ENCODE measurements at places on chromosomes 4 and X.

DNA sequence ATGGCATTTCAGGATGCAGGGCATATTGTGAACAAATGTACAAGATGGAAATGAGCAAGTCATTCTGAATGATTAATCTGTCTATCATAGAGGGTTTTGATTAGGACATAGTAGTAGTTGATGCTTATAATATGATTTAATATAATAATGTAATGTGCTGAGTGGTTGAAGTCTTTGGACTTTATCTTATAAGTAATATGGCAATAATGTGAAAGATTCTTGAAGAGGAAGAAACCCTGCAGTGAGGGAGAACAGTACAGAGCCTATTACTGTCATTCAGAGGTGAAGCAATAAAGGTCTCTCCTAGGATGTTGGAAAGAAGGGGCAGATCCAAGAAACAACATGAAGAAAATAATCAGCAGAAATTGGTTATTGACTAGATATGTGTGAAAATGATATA, 16.6 kb downstream of the NFKB1 start:
- no peak for DNase-seq

DNA sequence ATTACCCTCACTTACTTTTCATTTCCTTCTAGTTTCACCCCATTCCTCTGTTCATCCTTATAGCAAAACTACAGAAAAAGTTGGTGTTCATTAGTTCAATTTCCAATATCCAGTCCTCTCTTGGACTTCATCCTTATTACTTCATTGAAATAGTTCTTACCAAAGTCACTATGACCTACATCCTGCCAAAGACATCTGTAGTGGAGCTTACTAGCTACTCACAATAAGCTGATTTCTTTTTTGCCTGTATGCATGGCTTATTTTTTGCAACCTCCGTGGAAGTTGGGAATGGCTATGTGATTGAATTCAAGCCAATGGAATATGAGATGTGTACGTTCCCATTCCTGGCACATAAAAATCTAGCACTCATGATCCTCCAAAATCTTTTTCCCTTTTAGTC, 4.6 kb upstream of the CDKL2 start:
- peak; percentile 38 for DNase-seq

DNA sequence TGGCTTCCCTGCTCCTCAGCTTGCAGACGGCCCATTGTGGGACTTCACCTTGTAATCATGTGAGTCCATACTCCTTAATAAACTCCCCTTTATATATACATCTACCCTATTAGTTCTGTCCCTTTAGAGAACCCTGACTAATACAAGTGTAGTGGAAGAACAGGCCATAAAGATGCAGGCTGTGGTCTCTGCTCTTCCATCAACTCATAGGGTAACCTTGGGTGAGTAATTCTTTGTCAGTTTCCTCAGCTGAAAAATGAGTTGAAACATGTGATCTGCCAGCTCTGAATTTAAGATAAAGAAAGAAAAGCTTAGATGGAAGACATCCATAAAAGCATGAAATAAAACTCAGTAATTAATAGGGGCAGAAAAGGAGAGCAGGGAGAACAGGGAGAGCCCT, 103.6 kb downstream of the ENOX2 start:
- peak; percentile 5 for DNase-seq

DNA sequence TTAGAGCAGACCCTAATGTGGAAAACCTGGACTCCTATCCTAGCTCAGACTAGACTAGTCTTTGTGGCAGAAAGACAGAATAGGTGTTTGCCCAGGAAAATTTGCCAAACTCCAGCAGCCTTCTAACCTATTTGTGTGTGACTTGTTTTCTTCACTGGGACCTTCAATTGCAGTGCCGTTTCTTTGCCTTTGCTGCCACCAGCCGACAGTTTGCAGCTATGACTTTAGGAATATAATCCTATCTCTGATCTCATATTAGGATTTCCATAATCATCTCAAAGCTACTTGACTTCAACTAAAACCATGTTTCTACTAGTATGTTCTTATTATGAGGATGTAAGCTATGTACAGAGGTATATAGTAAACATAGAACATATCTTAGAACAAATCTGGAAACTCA, 60.2 kb upstream of the PGAM4 start:
- DNase-seq: peak; percentile 14

GRCh38 chr4:152673489-152673888, 6.3 kb downstream of the TMEM154 start:
- no peak for DNase-seq

DNA sequence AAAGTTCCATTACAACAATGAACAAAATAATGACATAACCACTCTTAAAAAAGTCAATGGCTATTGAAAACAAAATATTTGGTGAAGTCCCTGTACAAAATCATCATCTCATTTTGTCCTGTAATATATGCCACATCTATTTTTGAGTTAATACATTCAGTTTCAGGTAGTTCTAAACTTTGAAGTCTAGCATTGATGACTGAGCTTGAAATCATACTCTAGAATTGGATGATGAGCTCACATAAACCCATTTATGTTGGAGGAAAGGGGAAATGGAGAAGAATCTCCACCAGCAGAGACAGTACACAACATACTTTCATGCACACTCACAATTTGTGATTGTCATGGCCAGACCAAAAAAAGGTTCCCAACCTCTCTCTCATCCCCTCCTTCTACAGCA, 371.1 kb upstream of the NR3C2 start:
- no peak for DNase-seq

DNA sequence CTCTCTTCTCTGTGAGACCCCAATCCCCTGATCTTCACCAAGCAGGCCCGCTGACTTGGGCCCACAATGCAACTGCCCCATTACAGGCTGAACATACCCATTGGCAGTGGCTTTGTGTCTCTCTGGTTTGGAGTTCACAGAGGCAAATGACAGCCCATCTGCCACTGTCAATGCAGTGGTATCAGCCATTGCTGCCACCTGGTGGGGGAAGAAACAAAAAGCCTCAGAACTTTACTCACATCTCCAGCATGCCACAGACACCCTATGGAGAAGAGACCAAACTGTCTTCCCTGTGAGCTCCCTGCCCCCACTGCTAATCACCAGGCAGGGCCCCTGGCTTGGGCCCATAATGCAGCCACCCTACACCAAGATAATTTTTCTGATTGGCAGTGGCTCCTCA, 729.3 kb upstream of the ACTRT1 start:
- DNase-seq: no peak

DNA sequence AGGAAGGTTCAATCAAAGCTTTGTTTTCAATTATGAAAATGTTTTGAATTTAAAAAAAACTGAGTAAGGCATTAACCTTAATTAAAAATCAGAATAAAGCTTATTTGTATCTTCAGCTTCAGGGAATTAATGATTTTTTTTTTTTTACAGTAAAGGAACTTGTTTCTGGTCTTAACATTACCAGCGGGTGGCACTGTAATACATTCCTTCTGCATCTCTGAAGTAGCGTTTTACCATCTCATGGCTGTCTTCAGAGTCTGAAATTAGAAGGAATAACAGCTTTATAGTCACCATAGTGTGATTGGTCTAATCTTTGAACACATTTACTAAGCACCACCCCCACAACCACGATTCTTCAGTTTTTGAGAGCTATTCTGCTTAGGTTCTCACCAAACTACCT, 102.6 kb downstream of the IL1RAPL2 start:
- DNase-seq: peak; percentile 34

DNA sequence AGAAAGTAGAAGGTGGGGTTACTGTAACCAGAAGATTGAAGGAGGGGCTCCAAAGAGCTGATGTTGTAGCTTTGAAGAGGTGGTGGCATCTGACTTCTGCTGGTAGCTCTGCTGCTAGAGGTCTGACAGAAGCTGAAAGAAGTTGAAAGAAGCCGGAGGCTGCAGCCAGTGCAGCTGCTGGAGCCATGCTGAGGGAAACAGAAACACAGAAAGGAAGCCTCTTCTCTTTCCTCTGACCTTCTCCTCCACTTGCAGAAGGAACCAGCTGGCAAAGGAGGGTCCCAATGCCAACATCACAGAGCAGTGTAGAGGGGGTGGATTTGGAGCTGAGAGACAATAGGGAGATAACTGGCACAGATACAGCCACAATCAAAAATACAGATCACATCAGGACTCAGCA, 89.3 kb upstream of the HHIP start:
- DNase-seq: no peak

DNA sequence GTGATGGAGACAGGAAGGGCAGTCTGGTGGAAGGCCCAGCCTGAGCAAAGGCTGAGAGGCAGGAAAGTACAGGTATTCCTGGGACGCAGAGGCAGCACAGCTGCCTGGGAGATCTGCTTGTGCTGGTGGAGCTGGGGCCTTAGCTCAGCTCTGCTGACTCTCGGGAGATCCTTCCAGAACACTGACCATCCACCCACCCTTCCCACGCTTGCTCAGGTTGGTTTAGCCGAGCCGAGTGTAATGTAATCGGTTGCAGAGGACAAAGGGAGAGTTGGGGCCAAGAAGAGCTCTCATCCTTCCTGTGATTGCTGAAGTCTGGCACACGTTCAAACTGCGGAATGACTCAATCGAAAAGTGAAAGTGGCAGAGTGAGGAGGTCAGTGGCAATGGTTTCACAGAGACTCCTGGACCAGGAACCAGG, 43.1 kb upstream of the GPR78 start:
- DNase-seq: peak; percentile 81

DNA sequence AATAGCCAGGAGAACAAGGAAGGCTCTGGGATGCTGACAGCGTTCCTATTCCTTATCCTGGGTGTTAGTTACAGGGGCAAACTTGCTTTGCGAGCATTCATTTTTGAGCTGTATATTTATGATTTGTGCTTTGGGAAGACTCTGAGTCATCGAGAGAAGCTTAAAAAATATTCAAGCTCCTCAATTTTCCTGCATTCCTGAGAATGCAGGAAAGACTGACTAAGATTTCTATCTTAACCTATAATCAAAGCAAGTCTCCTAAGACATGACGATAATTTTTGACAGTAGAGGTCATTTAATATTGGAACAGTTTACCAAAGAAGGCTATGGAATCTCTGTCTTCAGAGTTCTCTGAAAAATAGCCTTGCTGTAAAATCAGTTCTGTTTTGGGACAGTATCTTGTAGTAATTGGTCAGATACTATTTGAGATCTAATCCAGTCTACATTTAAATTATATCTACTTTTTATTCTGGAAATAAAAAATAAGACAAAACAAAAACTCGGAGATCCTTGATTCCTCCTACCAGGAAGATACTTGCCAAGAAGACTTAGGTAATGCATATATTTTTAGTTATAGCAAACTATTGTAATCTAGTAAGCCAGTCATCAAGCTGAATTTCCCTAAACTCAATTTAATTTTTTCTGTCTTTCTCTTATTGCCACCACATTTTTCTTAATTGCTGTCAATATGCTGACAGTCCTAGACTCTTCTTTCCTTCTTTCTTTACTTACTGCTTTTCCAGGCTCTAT, 31.7 kb downstream of the BBS12 start:
- peak; percentile 64 for DNase-seq

DNA sequence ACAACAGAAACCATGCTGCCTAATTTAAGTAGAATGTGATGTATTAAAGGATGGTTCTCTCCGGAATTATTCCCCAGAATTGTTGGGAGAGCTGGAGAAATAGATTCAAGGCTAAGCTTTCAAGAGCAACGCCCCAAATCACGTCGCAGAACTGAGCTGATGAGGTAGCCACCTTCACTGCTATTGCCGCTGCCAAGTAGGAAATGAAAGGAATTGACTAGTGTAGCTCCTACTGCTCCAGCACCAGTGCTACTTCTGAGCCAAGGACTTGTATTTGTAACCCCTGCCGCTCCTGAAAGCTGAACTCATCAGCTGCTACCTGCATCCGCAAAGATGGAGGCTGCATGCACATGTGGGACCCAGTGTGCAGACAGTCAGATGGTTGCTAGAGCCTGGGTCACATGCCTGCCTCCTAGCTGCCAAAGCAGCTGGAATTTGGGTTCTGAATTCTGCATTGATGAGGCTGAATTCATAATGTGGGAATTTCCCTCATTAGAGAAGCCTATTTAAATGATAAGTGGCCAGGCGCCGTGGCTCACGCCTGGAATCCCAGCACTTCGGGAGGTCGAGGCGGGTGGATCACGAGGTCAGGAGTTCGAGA, 173.9 kb downstream of the PDGFRA start:
- no peak for DNase-seq

DNA sequence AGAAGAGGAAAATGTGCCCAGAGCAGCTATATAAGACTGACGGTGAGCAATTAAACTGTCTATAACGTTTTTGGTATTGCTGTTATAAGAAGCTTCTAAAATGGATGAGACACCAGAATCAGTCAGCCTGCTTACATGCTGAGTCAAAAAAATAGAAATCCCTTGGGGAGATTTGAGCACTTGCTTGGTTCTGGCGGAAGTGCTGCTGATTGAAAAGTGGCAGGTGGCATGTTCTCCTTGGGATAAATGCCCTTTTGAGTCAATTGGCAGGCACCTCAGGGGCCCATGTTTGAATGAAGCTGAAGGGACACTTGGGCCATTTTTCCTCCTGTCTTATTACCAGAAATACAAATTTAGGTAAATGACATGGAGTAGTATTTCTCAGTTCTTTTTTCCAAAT, 148.7 kb downstream of the PTCHD1 start:
- DNase-seq: no peak

GRCh38 chr4:158786121-158786601, 17.3 kb downstream of the FNIP2 start:
- peak; percentile 60 for DNase-seq

DNA sequence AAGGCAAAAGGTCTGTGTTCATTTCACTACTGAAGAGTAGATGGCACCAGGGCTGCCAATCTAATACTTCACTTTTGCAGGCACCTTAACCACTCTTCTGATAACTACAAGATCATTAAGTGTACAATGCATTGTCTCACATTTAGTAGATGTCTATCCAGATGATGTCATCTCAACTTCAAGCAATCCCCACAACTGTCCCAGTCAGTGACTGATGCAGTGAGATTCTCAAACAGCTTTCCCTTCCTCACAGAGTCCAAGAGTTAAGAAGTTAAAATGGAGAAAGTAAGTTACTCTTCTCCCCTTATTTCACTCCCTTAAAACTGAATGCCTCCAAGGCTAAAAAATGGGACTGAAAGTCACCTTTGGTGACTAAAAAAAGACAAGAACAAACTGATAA, 10.7 kb downstream of the AP1S2 start:
- DNase-seq: no peak

DNA sequence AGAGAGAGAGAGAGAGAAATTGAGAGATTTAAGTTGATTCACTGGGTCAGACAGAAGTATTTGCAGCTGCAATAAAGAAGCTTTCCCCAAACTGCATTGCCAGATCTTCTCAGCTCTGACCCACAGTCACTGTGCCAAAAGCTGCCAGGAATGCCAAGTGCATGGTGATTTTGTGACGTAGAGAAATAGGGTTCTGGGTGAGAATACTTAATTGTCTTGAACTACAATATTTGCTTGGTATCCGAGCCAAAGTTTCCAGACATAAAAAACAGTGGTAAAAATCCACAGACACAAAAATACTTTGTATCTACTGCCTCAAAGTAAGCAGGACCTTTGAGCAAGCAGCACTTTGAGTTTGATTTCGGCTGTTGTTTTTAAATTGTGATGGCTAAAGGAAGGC, 331.1 kb downstream of the GRID2 start:
- peak; percentile 18 for DNase-seq

- DNase-seq: peak; percentile 63
Measured at GRCh38 chrX:69133921-69134542, 31.2 kb downstream of the PJA1 start.

GRCh38 chrX:3545901-3546300, 167.5 kb downstream of the PRKX start:
- no peak for DNase-seq

- no peak for DNase-seq
Measured at GRCh38 chrX:109818976-109819375, 85.9 kb upstream of the ACSL4 start.
